ENCODE measurements at places on chromosomes 16 and 17.

GRCh38 chr16:30474074-30474452 is 1.5 kb downstream of the ITGAL start:
- H3K27ac ChIP-seq, result peak overlapping the region; percentile 97
- peak overlapping the region; percentile 99 for H3K4me3 ChIP-seq

DNA sequence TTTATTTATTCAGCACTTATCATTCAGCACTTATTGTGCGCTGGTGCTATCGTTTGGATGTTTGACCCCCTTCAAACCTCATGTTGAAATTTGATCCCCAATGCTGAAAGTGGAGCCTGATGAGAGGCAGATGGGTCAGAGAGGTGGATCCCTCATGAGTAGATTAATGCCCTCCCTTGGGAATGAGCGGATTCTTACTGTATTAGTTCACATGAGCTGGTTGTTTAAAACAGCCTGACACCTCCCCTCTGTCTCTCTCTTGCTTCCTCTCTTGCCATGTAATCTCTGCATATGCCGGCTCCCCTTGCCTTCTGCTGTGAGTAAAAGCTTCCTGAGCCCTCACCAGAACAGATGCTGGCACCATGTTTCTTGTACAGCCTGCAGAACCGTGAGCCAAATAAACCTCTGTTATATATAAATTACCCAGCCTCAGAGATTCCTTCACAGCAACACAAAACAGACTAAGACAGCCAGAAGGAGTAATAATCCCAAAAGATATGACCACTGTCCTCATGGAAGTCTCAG is 111.1 kb downstream of the CACNG3 start:
- no peak overlapping the region for H3K4me3 ChIP-seq
- no peaks in the 10 kb centered on the region for H3K36me3 ChIP-seq
- DNase-seq, result no peak
- H3K27me3 ChIP-seq, result no peaks in the 10 kb centered on the region

- H3K36me3 ChIP-seq, result peaks cover 3% of the 10 kb centered on the region
- H3K4me3 ChIP-seq, result no peak overlapping the region
- no peak for DNase-seq
- peaks cover 3% of the 10 kb centered on the region for H3K4me1 ChIP-seq
These were observed 16.6 kb upstream of the VWA3A start for GRCh38 chr16:22075776-22076175.

GRCh38 chr16:83606486-83607030 is 201.2 kb upstream of the HSBP1 start:
- H3K4me1 ChIP-seq, result no peaks in the 10 kb centered on the region
- no peak overlapping the region for H3K4me3 ChIP-seq
- no peaks in the 10 kb centered on the region for H3K36me3 ChIP-seq
- no peak overlapping the region for H3K27ac ChIP-seq
- H3K27me3 ChIP-seq, result no peaks in the 10 kb centered on the region

- no peak overlapping the region for H3K27ac ChIP-seq
- H3K36me3 ChIP-seq, result no peaks in the 10 kb centered on the region
- H3K27me3 ChIP-seq, result peaks cover 48% of the 10 kb centered on the region
- no peaks in the 10 kb centered on the region for H3K4me1 ChIP-seq
- no peak for DNase-seq
These were observed 6.8 kb downstream of the CCL7 start for GRCh38 chr17:34276826-34277225.

DNA sequence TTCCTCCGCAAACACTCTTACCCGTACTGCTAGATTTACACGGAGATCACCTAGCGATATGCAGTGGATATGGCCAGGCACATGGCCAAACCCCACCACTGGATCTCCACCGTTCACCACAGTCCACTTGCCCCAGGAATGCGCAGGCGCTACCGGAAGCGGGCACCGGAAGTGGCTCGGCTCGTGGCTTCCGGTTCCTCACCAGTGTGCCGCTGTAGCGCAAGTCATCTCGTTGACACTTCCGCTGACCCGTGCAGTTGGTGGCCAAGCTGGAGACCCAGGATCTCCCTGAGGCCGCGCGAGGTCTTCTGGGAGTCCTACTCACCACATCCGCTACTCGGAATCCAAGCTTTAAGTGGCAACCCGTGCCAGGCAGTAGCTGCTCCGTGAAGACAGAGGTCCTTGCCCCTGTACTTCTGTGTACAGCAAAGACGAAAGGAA is 11.5 kb downstream of the ZNF597 start:
- H3K4me1 ChIP-seq, result peaks cover 13% of the 10 kb centered on the region
- peaks cover 47% of the 10 kb centered on the region for H3K36me3 ChIP-seq
- no peaks in the 10 kb centered on the region for H3K27me3 ChIP-seq
- H3K4me3 ChIP-seq, result no peak overlapping the region
- no peak overlapping the region for H3K27ac ChIP-seq

DNA sequence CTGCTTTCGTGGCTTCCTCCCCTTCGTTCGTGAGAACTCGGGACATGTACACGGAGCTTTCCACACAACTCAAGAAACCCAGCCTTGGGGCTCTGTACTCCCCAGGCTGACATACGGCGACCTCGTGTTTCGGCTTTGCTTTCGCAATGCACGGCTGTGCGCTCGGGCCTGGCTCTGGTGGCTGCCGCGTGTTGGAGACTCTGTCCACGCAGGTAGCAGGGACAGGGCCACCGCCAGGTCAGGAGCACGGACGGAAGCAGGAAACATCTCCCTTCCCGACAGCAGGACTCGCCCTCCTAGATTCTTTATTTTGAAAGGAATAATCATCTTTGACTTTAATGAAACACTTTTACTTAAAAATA is 17.3 kb downstream of the UTS2R start:
- no peak overlapping the region for H3K27ac ChIP-seq
- H3K36me3 ChIP-seq, result no peaks in the 10 kb centered on the region
- DNase-seq, result no peak
- peaks cover 2% of the 10 kb centered on the region for H3K27me3 ChIP-seq

GRCh38 chr16:66363211-66363777 is 3.2 kb upstream of the CDH5 start:
- no peak overlapping the region for H3K27ac ChIP-seq
- peaks cover 39% of the 10 kb centered on the region for H3K27me3 ChIP-seq
- H3K4me1 ChIP-seq, result no peaks in the 10 kb centered on the region
- H3K4me3 ChIP-seq, result no peak overlapping the region
- no peaks in the 10 kb centered on the region for H3K36me3 ChIP-seq

DNA sequence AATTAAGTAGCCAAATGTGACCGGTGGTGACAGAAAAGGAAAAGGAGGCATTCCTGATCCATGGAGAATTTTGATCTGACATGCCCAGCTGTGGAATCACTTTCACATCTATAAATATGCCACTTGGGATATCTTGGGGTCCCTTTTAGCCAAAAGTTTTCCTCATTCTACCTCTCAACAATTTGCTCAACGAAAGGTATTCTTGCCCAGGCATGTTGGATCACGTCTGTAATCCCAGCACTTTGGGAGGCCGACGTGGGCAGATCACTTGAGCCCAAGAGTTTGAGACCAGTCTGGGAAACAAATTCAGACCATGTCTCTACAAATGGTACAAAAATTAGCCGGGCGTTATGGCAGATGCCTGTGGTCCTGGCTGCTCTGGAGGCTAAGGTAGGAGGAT is 24.3 kb downstream of the LITAF start:
- no peaks in the 10 kb centered on the region for H3K27me3 ChIP-seq
- no peak for DNase-seq
- H3K4me3 ChIP-seq, result no peak overlapping the region
- peaks cover 46% of the 10 kb centered on the region for H3K36me3 ChIP-seq
- peaks cover 47% of the 10 kb centered on the region for H3K4me1 ChIP-seq
- H3K27ac ChIP-seq, result no peak overlapping the region

DNA sequence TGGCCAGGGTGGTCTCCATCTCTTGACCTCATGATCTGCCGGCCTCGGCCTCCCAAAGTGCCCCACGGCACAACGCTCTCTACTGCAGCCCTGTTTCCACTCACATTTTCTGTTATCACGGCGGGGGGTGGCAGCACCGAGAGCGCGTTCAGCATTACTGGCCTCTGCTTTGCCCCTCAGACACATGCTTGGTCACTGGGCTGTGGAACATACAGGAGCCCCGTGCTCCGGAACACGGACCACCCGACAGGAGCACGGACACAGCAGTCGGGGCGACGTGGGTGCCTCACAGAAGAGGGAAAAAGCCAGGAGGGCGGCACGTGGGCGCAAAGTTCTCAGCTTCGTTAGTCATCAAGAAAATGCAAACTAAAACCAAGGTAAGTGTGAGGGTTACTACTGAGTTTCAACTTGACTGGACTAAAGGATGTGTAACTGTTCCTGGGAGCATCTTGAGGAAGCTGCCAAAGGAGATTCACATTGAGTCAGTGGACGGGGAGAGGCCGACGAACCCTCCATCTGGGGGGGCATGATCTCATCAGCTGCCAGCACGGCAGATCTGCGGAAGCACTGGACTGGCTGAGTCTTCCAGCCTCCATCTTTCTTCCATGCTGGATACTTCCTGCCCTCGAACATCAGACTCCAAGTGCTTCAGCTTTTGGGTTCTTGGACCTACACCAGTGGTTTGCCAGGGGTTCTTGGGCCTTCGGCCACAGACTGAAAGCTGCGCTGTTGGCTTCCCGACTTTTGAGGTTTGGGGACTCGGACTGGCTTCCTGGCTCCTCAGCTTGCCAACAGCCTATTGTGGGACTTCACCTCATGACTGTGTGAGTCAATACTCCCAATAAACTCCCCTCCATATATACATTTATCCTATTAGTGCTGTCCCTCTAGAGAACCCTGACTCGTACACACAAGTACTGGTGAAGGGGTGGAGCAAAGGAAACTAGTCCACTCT is 106.8 kb downstream of the ZNF778 start:
- H3K27ac ChIP-seq, result peak overlapping the region; percentile 72
- no peak for DNase-seq

DNA sequence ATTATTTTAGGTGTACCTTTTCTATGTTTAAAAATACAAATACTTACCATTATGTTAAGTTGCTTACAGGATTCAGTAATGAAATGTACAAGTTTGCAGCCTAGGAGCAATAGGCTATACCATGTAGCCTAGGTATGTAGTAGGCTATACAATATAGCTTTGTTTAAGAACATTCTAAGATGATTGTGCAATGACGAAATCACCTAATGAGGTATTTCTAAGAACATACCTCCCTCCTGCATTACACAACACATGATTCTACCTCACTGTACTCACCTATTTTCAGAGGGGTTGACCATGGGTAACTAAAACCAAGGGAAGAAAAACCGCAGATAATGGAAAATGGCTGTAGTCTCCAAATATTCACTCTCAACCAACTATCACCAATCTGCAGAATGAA is 35.3 kb upstream of the TBC1D3K start:
- H3K27ac ChIP-seq, result no peak overlapping the region
- H3K4me1 ChIP-seq, result peaks cover 6% of the 10 kb centered on the region
- H3K36me3 ChIP-seq, result no peaks in the 10 kb centered on the region
- no peaks in the 10 kb centered on the region for H3K27me3 ChIP-seq

DNA sequence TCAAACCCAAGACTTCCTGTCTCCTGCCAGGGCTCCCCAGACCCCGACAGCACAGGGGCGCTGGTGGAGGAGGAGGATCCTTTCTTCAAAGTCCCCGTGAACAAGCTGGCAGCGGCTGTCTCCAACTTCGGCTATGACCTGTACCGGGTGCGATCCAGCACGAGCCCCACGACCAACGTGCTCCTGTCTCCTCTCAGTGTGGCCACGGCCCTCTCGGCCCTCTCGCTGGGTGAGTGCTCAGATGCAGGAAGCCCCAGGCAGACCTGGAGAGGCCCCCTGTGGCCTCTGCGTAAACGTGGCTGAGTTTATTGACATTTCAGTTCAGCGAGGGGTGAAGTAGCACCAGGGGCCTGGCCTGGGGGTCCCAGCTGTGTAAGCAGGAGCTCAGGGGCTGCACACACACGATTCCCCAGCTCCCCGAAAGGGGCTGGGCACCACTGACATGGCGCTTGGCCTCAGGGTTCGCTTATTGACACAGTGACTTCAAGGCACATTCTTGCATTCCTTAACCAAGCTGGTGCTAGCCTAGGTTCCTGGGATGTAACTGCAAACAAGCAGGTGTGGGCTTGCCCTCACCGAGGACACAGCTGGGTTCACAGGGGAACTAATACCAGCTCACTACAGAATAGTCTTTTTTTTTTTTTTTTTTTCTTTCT is 8.1 kb downstream of the SERPINF1 start:
- H3K4me3 ChIP-seq, result no peak overlapping the region
- no peak overlapping the region for H3K27ac ChIP-seq
- peaks cover 2% of the 10 kb centered on the region for H3K4me1 ChIP-seq
- no peak for DNase-seq
- peaks cover 2% of the 10 kb centered on the region for H3K36me3 ChIP-seq
- no peaks in the 10 kb centered on the region for H3K27me3 ChIP-seq

GRCh38 chr17:44354582-44355561 is 8.8 kb downstream of the FAM171A2 start:
- H3K27ac ChIP-seq, result no peak overlapping the region
- H3K36me3 ChIP-seq, result peaks cover 7% of the 10 kb centered on the region
- no peak for DNase-seq
- H3K4me1 ChIP-seq, result no peaks in the 10 kb centered on the region

DNA sequence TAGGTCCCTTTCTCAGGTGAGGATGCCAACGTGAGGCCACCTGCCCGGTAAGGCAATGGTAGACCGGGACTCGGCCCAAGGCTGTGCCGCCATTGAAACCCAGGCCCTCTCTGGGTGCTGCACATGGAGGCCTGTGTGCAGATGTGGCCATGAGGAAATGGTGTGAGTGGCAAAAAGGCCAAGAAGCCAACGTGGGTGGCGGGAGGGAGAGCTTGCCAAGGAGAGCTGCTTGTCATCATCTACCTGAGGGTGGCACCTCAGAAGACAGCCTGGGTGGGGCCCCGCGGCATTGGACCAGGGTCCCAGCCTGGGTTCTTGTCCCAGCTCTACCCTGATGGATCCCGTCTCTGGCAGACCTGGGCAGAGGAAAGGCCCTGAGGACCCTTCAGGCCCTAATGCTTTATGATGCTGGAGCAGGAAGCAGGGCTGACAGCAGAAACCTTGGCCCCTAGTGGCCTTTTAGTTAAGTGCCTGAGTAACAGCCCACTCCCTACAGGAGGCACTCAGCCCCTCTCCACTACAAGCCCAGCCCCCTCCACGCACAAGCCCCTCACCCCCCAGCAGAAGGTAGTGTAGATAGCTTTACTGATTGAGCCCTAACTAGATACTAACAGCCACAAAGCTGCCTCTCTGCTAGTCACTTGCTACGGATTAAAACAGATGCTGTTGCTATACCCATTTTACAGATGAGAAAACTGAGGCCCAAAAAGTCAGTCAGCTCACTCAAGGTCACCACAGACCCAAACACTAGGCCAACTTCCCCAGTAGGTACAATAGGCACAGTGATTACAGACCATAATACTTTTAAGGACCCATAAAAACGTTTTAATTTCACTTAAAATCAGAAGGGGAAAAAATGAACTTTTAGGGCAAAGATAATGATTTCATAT is 26.2 kb upstream of the KIFC3 start:
- H3K4me3 ChIP-seq, result no peak overlapping the region
- H3K36me3 ChIP-seq, result no peaks in the 10 kb centered on the region
- H3K27me3 ChIP-seq, result peaks cover 10% of the 10 kb centered on the region
- H3K27ac ChIP-seq, result no peak overlapping the region

- peaks cover 21% of the 10 kb centered on the region for H3K4me1 ChIP-seq
- peak; percentile 77 for DNase-seq
- H3K27me3 ChIP-seq, result peaks cover 2% of the 10 kb centered on the region
These were observed 20.9 kb upstream of the KRT19 start for GRCh38 chr17:41548844-41549595.

- H3K4me1 ChIP-seq, result peaks cover 62% of the 10 kb centered on the region
- no peak for DNase-seq
- H3K27ac ChIP-seq, result no peak overlapping the region
- no peaks in the 10 kb centered on the region for H3K27me3 ChIP-seq
These were observed 55.3 kb downstream of the USP10 start for GRCh38 chr16:84754956-84755672.

GRCh38 chr17:82461827-82462524 is 3.4 kb downstream of the NARF start:
- no peak overlapping the region for H3K27ac ChIP-seq
- DNase-seq, result no peak
- no peak overlapping the region for H3K4me3 ChIP-seq
- H3K36me3 ChIP-seq, result peaks cover 74% of the 10 kb centered on the region

- H3K36me3 ChIP-seq, result no peaks in the 10 kb centered on the region
- no peak overlapping the region for H3K27ac ChIP-seq
- no peak for DNase-seq
These were observed 10.9 kb upstream of the STAT3 start for GRCh38 chr17:42399121-42399520.

Measured in activated T-helper 2 cell treated with anti-CD3 and anti-CD28 coated beads, Interferon-gamma antibody, Interleukin-2, Interleukin-4, amounts not matched to agents 10 μg/mL and 5 μg/mL and 100 μg/mL, durations not matched to agents 14 hours and 24 hours and 36 hours (primary cell).